ENCODE measurements at places on chromosomes 4 and X. TPM values are rescaled to one million over a fixed set of nuclear protein-coding genes. Genes with fewer than 3 reads are reported as not detected.

Gene FDCSP
- not detected for total RNA-seq

Gene MORC4
- 7.8 TPM for total RNA-seq

Gene SPANXC
- total RNA-seq = not detected

Gene GUCY1B1
- total RNA-seq = 0.66 TPM

Gene IL2
- total RNA-seq = 976 TPM

Gene CLCN4
- not detected for total RNA-seq

Gene FRG1
- 92.6 TPM for total RNA-seq

Gene UGT2A1
- total RNA-seq = not detected

Gene FAM53A
- total RNA-seq = 3.5 TPM

Gene ALB
- not detected for total RNA-seq

Gene CABS1
- total RNA-seq = not detected

Gene FMR1NB
- total RNA-seq = not detected

Gene DMD
- total RNA-seq = 3.2 TPM

Gene BRS3
- total RNA-seq = not detected

Gene SLC6A14
- total RNA-seq = not detected

Gene BEX2
- 3.4 TPM for total RNA-seq

Gene FREM3
- total RNA-seq = not detected

Gene EXOC1L
- not detected for total RNA-seq

Gene GRK4
- total RNA-seq = 5.3 TPM

Gene CXCL3
- not detected for total RNA-seq

Gene TCEAL9
- 0.37 TPM for total RNA-seq

Gene IL15
- 0.92 TPM for total RNA-seq

Data from activated CD4-positive, alpha-beta T cell treated with anti-CD3 and anti-CD28 coated beads, Interleukin-2, amount 10 ng/mL, durations not matched to agents 24 days and 14 days (primary cell).